Activated CD4-positive, alpha-beta T cell treated with anti-CD3 and anti-CD28 coated beads, Interleukin-2, amount 50 U/mL, for 48 hours (primary cell): ENCODE measurements at places on chromosomes 12 and 14.

GRCh38 chr14:61416591-61416990 is 95.2 kb downstream of the PRKCH start:
- no peak for DNase-seq

DNA sequence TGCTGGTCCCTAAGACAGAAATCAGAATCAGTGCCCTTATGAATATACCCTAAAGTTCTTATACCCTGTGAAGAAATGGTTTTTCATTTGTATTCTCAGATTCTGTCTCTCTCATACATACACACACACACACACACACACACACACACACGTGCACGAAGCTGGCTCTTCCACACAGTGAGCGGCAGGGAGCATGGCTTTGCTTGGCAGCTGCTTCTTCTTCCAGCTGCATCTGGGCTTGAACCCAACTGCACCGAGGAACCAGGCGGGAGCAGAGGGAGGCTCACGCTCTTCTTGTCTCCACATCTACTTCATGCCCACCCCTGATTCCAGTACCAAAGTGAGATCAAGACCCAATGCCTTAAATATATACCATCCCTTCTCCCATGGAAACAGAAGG is 19.4 kb downstream of the GRIN2B start:
- no peak for DNase-seq

GRCh38 chr12:114266536-114266935 is 139.4 kb downstream of the TBX5 start:
- no peak for DNase-seq

GRCh38 chr12:24398605-24399004 is 449.1 kb upstream of the SOX5 start:
- no peak for DNase-seq

GRCh38 chr14:100911665-100912316 is 8.3 kb upstream of the RTL1 start:
- DNase-seq: no peak

GRCh38 chr12:83763425-83763824 is 1076.7 kb downstream of the TMTC2 start:
- no peak for DNase-seq

DNA sequence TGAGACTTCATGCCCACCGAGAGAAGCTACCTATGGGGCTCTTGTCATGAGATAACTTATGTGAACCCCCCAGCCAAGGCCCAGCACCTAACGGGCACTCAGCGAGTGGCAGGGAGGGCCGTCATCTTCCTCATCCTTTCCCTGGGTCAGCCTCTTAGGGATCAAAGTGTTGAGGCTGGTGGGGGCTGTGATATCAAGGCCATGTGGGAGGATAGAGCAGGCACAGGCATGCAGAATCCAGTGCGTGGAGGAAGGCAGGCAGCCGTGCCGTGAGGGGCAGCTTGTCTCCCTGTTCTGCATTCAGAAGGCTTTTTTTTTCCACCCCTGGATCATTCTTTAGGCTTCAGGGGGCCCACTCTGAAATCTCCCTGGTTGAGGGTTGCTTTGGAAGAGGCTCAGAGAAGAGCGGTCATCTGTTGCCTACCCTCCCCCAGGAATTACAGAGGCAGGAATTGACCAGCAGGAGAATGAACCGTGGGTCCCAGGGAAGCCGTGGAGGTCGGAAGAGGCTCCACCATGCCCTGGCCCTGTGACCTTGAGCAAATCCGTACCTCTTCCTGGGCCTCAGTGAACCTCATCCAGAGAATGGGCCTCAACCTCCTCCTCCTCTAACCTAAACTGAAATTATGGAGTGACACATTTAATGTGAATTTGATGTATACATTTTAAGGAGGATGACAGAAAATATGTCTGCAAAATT is 62.8 kb downstream of the BEGAIN start:
- DNase-seq: no peak

DNA sequence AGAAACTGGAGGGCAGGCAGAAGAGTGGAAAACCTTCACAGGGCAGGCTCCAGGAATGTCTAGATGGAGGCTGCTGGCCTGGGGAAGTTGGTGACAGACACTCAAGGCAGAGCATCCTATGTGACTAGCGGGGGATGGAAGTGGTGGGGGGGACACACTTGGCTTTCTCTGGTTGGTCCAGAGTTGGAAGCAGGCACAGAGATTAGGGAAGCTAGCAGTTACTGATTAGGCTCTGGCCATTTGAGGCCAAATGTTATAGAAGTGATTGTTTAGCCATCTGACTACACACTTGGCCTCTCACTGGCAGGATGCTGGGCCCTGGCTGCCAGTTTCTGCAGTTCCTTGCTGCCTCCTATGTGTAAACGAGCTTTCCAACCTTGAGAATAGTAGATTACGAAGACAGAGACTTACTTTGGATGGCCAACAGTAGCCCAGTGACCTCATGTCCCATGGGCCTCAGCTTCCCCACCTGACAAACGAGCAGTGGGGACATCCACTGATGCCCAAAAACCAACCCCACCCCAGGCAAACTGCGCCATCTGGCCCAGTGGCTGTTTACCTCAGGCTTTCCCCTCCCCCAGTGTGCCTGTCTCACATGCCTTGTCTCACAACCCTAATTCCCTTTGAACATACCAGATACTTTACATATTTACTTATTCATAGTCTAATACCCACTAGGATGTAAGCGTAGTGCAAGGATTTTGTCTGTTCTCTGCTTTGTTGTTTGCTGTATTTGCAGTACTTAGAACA is 102.7 kb downstream of the PAPLN start:
- no peak for DNase-seq

DNA sequence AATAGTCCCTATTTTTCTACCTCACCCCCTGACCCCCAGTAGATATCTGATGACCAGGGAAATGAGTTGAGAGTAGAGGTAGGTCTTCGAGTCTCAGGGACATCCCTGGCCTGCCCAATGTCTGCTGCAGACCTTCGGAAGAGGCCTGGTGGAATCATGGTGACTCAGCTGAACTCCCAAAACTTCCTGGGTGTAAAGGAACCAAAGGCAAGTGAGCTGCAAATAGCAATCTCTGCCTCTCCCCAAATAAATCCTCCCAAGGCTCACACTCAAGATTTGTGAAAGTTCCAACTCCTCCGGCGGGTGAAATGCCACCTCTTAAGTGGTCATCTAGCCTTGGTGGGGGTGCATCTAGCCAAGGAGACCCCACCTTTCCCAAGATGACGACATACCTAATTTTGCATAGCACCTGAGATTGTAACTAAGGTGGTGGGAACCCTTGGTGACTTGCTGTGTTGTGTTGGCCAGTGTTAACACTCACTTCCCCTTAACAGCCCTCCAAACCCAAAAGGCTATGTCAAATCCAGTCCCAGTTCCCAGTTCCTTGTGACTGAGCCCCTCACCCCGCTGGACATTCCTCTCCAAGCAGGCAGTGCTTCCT is 6.3 kb downstream of the ZFP36L1 start:
- no peak for DNase-seq

DNA sequence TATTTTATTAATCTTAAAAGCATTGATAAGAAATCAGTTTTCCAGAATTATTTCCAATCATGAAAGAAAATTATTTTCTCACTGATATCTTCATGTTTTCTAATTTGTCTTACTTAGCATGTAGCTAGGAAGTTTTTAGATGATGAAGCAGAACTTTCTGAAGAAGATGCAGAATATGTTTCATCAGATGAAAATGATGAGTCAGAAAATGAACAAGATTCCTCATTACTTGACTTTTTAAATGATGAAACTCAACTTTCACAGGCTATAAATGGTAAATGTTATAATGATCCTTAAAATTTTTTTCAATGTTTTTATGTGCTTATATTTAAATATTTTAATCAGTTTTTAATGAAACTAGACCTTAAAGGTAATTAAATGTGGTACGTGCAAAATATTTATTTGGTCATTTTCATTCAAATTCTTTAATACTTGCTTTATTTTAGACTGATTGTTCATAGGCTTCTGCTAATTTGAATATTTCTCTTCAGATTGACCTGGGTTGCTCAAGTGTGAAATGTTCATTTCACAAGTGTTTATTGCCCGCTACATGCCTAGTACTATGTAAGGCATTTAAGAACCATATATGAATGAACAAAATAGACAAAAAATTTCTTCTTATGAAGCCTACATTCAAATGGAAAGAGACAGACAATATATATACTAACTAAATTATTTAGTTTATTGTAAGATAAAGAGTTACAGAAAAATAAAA is 49.5 kb downstream of the FANCM start:
- no peak for DNase-seq

DNA sequence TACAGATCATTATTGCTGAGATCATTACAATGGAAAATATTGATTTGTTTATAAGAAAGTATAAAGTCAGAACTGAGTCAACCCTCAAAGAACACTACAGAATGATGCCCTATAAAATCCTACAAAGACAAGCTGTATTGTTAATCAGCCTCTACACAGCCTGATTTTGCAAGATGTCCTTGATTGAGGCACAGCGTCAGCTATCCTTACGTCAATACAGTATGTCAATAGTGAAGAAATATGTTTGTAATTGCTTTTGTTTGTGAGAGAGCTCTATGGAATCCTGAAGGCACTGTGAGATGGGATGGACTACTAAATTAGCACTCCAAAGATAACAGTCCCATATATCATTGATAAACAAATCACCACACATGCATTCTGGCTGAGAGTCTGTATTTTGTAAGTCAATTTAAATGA is 70.7 kb downstream of the RASSF9 start:
- DNase-seq: no peak

DNA sequence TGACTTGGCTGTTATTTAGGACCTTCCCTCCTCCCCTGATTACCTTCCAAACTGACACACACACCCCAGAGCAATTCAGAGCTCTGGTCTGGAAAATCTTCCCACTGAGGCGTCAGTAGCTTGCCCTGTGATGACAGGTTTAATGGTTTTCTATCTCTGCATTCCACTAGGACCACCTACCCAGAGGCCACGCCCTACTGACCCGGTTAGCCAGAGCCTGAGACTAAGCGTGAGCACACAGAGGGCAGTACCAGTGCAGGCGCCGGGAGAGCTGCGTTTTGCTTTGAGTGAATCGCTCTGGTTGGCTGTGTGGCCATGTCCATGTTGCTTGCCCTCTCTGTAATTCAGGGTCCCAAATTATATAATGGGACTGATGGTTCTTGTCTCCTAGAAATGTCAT is 36.2 kb upstream of the ATP2A2 start:
- no peak for DNase-seq

GRCh38 chr14:63881926-63882325 is 29.1 kb downstream of the SYNE2 start:
- no peak for DNase-seq

DNA sequence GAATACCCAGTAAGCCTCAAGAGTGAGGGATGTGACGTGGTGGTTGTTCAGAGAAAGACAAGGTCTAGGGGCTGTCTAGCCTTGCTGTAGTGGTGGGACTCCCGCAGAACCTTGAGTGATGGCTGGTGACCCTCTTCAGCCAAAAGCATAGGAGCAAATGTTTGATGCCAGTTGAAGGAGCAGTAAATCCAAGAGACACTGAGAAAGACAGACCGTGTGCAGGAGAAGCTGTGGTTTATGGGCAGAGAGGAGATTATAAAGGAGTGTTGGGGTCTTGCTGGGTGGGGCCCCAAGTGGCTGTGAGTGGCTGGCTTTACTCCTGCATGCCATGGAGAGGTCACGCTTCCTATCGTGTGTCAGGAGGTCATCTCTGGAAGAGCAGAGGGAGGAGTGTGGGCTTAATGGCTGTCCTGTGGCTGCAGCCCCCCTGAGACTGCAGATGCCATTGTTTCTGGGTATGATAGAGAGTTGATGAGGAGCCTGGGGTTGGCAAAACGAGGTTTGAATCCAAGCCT is 152.0 kb upstream of the CCND2 start:
- DNase-seq: no peak
